ENCODE measurements at places on chromosomes 7 and 10. TPM values are rescaled to one million over a fixed set of nuclear protein-coding genes. Genes with fewer than 3 reads are reported as not detected.

SPDYE8 gene
- not detected for total RNA-seq

SPDYE1 gene
- total RNA-seq, result not detected

ADAP1 gene
- 21.4 TPM for total RNA-seq

SRRM3 gene
- 0.83 TPM for total RNA-seq

CCDC126 gene
- 21.7 TPM for total RNA-seq

OR6V1 gene
- total RNA-seq, result not detected

LEP gene
- 1.0 TPM for total RNA-seq

KLF14 gene
- total RNA-seq, result not detected

NUTM2A gene
- total RNA-seq, result 1.3 TPM

Measured in mammary epithelial cell (primary cell).